Gastrocnemius medialis (tissue), 4 donors: ENCODE measurements at places on chromosomes 16 and 17.
A peak's percentile ranks its signal among the peaks of the same experiment; 100 is the strongest.

GRCh38 chr16:75099738-75100602, 16.6 kb downstream of the LDHD start:
- peak overlapping the region; percentile 64 for H3K27ac ChIP-seq
- no peak for DNase-seq
- H3K4me1 ChIP-seq, result peaks cover 43% of the 10 kb centered on the region
- H3K4me3 ChIP-seq, result no peak overlapping the region
- H3K36me3 ChIP-seq, result no peaks in the 10 kb centered on the region
- no peaks in the 10 kb centered on the region for H3K27me3 ChIP-seq

DNA sequence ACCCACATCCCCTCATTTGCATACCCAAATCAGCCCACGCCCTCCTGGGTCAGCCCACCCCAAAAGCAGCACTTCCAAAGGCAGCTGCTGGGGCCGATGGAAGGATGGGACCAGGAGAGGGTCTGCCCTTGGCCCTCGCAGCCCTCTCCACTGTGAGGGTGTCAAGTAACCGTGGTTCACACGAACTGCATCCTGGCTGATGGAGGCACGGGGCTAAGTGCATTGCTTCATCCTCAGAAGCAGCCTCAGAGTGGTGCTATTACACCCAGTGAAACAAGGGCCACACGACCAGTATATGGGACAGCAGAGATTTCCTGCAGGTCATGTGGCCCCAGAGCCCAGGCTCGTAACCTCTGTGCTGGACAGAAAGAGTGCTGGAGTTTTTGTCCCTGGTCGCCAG, 13.2 kb upstream of the ATP2A3 start:
- H3K4me3 ChIP-seq, result no peak overlapping the region
- H3K4me1 ChIP-seq, result peaks cover 7% of the 10 kb centered on the region
- H3K27ac ChIP-seq, result peak overlapping the region; percentile 79
- no peaks in the 10 kb centered on the region for H3K36me3 ChIP-seq
- no peak for DNase-seq

DNA sequence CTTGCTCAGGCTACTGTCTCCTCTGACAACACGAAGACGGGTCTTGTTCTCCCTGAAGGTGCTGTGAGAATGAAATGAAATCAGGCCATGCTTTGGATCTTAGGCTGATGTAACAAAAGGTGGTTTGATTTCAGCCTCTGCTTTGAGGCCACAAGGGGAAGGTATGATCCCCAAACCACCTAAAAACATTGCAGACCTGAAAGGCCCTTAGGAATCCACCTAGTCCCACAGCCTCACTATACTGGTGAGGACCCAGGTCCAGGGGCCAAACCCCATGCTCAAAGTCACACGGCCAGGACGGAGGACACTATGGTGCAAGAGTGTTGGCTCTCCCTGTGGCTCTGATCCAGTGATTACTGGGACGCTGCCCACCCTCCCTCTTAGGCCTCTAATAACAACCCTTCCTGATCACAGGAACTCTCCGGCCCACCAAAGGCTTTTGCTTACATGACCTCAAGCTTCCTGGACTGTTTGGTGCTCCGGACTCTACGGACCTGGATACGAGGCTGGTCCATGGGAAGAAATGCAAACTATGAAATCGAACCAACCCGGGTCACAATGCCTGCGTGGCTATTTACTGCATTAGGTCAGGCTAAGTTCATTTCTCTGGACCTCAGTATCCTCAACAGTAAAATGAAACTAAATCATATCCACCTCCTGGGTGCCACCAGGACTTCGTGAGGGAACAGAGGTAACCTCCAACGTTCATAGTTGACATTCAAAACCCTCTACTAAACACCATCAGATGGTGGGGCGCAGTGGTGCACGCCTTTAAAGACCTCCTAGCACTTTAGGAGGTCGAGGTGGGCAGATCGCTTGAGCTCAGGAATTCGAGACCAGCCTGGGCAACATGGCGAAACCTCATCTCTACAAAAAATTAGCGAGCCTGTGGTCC, 1.5 kb downstream of the TRIM25 start:
- peak; percentile 86 for DNase-seq
- no peaks in the 10 kb centered on the region for H3K27me3 ChIP-seq
- peak overlapping the region; percentile 75 for H3K4me3 ChIP-seq
- peaks cover 64% of the 10 kb centered on the region for H3K4me1 ChIP-seq

DNA sequence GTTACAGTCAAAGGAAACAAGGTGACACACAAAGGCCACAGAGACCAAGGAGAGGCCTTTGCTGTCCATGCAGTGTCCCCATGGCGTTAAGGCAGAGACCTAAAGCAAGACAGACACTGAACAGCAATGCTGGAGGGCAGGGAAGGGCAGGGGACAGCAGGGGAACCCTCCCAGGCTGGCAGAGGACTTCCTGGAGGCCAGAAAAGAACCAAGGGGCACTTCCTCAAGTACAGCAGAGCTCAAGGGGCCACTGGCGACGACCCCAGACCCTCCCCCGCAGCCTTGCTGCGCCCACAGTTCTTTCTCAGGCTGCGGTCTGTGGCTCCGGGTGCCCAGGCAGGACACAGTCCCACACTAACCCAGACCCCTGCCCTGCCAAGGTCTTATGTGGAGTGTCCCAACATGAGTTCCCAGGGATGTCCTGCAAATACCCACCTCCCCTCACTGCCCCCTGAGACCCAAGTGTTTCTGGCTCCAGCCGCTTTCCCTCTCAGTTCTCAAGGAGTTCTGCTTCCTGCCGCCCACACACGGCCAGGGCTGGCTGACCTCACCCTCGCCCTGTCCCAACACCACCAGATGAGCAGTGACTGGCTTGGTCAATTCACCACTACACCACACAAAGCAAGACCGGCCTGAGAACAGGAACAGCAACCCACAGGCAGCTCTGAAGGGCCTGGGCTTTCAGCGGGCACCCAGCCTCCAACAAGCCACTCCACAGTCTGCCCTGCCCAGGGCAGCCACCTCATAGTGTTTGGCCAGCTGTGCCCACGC, 4.2 kb downstream of the CLCN7 start:
- H3K27ac ChIP-seq, result no peak overlapping the region
- no peak overlapping the region for H3K4me3 ChIP-seq
- H3K27me3 ChIP-seq, result no peaks in the 10 kb centered on the region
- H3K4me1 ChIP-seq, result peaks cover 23% of the 10 kb centered on the region

GRCh38 chr16:48535831-48536613, 74.0 kb downstream of the N4BP1 start:
- H3K36me3 ChIP-seq, result no peaks in the 10 kb centered on the region
- no peak overlapping the region for H3K4me3 ChIP-seq
- H3K27ac ChIP-seq, result peak overlapping the region; percentile 69
- peak; percentile 78 for DNase-seq
- H3K27me3 ChIP-seq, result no peaks in the 10 kb centered on the region
- H3K4me1 ChIP-seq, result peaks cover 45% of the 10 kb centered on the region

- H3K27me3 ChIP-seq, result no peaks in the 10 kb centered on the region
- no peak for DNase-seq
- H3K4me3 ChIP-seq, result no peak overlapping the region
- H3K27ac ChIP-seq, result no peak overlapping the region
- peaks cover 20% of the 10 kb centered on the region for H3K4me1 ChIP-seq
Observed at GRCh38 chr17:80849119-80849518, 142.5 kb upstream of the CHMP6 start.
